ENCODE measurements at places on chromosomes 16 and 17.

- no peak for DNase-seq
Measured at GRCh38 chr16:19410435-19411171, 7.1 kb upstream of the TMC5 start.

DNA sequence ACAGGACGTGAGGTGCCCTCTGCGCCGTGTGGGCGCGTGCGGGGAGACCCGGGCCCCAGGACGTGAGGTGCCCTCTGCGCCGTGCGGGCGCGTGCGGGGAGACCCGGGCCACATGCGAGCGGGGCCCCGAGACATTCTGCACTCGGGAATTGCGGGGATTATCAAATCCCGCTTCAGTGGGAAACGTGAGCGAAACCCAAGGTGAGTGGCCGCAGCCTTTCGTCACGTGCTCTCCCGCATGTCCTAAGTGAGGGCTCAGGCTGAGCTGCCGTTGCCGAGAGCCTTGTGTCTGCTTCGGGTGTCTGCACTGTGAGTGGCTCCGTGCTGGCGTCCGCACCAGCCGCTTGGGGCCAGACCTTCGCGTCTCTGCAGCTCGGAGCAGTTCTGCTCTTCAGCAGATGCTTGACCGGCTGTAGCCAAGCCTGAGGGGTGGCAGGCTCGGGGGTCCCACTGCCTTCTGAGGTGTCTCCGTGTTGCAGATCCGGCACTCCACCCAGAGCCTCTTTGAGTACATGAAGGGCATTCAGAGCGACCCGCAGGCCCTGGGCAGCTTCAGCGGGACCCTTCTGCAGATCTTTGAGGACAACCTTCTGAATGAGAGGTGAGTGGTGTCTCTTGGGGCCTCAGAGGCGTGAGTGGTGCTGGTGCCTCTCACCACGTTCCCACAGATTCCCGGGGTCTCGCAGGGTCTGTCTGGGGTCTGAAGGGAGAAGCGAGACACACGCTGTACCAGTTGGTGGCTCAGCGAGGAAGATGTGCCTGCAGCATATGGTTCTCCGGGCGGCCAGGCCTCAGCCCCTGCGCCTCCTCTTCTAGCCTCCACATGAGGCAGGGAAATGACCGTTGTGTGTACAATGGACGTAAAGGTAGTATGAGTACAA, 90.5 kb upstream of the ZNF750 start:
- no peak for DNase-seq

GRCh38 chr17:61416540-61417363, 17.1 kb downstream of the TBX2 start:
- peak; percentile 64 for DNase-seq

DNA sequence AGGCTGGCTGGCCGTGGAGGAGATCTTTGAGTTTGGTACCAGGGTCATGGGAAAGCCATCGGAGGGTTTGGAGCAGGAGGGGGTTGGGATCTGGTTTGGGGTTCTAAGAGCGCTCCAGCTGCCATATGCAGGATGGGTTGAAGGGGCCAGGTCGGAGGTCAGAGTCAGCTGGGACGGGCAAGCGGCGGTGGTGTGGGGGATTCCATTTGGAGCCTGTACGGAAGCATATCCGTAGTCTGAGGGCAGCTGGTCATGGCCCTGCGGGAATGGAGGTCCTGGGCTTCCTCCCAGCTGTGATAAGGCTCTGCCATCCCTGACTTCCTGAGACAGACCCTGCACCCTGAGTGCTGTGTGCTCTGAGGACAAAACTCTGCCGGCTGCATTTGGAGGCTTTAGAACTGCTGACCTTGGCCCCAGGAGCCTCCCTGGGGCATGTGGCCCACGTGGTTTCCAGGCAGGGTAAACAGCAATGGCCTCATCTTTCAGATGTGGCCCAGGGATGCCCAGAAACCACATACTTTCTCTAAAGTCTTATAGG, 46.5 kb downstream of the ATP2C2 start:
- no peak for DNase-seq

GRCh38 chr16:53792161-53792951, 88.4 kb downstream of the FTO start:
- DNase-seq: no peak

DNA sequence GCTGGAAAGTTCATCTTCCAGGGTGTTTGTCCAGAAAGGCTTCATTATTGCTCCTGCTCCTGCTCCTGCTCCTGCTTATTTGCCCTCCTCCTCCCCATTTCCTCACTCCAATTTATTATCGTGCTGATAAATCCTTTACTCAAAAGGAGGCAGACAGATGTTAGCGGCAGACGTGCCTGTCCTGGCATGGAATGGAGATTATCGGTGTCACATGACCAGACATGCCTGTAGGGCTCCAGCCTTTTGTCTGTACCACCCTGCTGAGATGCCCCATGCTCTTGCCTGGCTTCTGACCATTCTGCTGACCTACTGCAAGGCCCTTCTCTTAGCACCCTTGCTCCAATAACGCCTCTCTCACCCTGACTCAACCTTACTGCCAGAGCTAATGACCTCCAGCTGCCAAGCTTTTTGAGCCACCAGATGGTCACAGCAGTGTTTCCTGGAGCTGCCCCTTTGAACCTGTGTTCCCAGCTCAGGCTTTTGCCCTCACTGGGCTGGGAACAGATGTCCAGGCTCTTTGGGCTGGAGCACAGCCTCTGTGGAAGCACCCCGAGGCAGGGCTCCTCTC, 12.8 kb downstream of the DNAH9 start:
- no peak for DNase-seq

DNA sequence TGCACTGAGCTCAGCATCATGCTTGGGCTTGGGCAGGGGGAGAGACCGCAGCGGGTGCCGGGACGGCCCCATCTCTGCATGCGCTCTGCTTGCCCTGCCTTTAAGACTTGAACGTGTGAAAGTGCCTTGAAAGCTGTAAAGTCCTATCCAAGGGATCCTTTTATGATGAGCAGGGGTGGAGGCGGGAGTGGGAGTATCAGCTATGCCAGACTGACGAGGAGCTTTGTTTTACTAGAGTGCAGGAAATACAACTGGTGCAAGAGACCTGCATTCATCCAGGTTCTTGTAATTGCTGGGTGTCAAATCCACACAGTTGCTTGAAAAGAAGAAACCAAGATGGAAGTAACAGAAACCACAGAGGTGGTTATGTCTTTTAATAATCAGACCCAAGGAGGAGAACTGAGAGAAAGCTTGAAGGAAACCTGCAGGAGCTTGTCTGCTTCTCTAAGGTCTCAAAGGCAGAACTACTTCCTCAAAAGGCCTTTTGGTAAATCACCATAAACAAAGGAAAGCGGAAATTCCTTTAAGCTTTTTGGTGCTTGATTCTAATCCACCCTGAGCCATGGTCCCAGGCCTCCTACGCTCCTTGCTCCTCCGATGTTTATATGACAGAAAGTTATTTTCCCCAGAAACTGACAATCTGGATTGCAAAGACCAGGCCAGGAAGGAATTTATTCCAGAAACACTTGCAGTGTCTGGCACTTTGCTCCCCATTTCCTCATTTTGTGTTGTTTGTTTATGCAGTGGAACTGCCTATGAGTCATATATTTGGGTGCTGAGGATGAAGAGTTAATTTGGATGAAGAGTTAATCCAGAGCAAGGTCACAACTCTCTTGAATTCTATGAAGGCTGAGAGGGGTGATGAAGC, 51.3 kb upstream of the FBXO47 start:
- no peak for DNase-seq

DNA sequence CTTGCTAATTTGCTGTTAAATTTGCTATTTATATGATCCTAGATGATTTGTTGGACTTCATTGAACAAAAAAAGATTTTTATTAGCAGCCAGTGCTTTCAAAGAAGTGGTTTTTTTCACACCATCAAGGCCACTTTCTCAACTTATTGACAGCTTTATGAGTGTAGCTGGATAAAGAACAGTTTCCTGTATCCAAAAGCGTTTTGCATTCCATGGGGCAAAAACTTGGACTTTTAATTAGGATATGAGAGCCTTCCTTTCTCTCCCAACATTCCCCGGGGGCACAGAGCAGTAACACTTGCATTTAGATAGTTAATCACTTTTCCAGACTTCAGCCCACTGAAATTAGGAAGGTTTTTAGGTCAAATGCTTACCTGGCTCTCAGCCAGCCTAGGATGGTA, 177.1 kb upstream of the ELAC2 start:
- DNase-seq: no peak

GRCh38 chr17:58381124-58382035, 29.4 kb upstream of the SUPT4H1 start:
- DNase-seq: no peak

GRCh38 chr16:58026705-58027160, 1.2 kb downstream of the MMP15 start:
- DNase-seq: no peak

DNA sequence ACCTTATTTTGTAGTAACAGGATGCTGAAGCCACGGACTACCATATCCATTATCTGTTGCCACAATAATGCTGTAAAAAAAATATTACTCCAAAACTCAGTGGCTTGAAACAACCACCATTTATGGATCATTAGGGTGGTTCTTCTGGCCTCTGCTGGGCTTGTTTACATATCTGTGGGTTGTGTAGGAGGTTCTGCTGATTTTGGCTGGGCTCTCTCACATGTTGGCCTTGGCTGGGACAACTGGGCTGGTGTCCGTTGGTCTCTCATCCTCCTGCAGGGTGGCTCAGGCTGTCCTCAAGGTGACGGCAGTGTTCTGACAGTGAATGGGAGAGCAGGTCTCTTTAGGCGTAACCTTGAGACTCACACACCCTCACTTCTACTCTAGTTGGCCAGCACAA, 76.0 kb downstream of the GPR139 start:
- DNase-seq: no peak

GRCh38 chr17:70813355-70813930, 644.1 kb downstream of the KCNJ2 start:
- DNase-seq: no peak

DNA sequence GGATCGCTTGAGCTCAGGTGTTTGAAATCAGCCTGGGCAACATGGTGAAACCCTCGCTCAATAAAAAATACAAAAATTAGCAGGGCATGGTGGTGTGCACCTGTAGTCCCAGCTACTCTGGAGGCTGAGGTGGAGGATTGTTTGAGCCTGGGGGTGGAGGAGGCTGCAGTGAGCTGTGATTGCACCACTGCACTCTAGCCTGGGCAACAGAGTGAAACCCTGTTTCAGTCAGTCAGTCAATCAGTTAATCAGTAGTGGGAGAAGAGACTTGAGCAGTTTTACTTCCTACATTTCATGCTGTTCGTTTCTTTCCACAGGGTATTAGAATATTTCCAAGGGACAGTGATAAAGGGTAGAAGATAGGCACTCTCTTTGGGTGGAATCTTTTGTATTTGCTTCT, 8.8 kb downstream of the MAP3K3 start:
- no peak for DNase-seq

GRCh38 chr17:79819085-79819484, 20.2 kb downstream of the CBX4 start:
- DNase-seq: no peak

GRCh38 chr17:62760059-62760944, 47.8 kb downstream of the MARCHF10 start:
- DNase-seq: no peak

Measured in HS-5 (cell line).